ENCODE measurements at places on chromosomes 12 and 14. TPM values are rescaled to one million over a fixed set of nuclear protein-coding genes. Genes with fewer than 3 reads are reported as not detected.

CIT gene
- 6.1 TPM for total RNA-seq

NID2 gene
- not detected for total RNA-seq

- peak overlapping the region; percentile 98 for H3K27ac ChIP-seq
- H3K4me1 ChIP-seq: peaks cover 97% of the 10 kb centered on the region
- H3K27me3 ChIP-seq: no peaks in the 10 kb centered on the region
- H3K4me3 ChIP-seq: peak overlapping the region; percentile 88
Observed at GRCh38 chr12:6958609-6959057, 7.5 kb downstream of the PTPN6 start.

DNA sequence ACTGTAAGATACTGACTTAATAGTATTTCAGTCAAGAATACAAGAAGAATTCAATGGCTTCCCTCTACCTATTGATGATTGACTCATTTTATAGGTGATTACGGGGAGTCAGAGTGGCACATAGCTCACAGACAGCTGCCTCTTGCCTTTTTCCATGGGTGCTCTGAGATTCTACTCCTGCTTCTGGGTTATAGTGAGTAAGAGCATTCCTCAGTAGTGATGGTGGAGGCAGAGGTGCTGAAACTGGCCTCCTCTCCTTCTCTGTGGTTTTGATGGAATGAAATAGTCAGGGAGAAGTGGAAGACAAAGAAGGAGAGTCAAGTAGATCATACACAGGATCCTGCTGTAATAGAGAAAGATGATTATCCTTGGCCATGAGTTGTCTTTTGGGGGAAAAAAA, 438.2 kb upstream of the FAR2 start:
- H3K36me3 ChIP-seq: no peaks in the 10 kb centered on the region
- no peaks in the 10 kb centered on the region for H3K4me1 ChIP-seq
- no peak overlapping the region for H3K27ac ChIP-seq
- H3K27me3 ChIP-seq: no peaks in the 10 kb centered on the region
- no peak overlapping the region for H3K4me3 ChIP-seq
- DNase-seq: no peak

GRCh38 chr12:93197067-93197593, 180.6 kb upstream of the NUDT4 start:
- no peak overlapping the region for H3K4me3 ChIP-seq
- DNase-seq: no peak
- no peak overlapping the region for H3K27ac ChIP-seq
- no peaks in the 10 kb centered on the region for H3K36me3 ChIP-seq
- H3K4me1 ChIP-seq: no peaks in the 10 kb centered on the region
- H3K27me3 ChIP-seq: no peaks in the 10 kb centered on the region

GRCh38 chr14:61653507-61653906, 41.8 kb upstream of the HIF1A start:
- no peak overlapping the region for H3K4me3 ChIP-seq
- H3K27me3 ChIP-seq: no peaks in the 10 kb centered on the region
- H3K4me1 ChIP-seq: peaks cover 28% of the 10 kb centered on the region
- H3K27ac ChIP-seq: no peak overlapping the region
- H3K36me3 ChIP-seq: no peaks in the 10 kb centered on the region

- no peaks in the 10 kb centered on the region for H3K4me1 ChIP-seq
- DNase-seq: no peak
- H3K36me3 ChIP-seq: no peaks in the 10 kb centered on the region
- H3K4me3 ChIP-seq: no peak overlapping the region
Observed at GRCh38 chr14:80315681-80316080, 104.4 kb upstream of the DIO2 start.

DNA sequence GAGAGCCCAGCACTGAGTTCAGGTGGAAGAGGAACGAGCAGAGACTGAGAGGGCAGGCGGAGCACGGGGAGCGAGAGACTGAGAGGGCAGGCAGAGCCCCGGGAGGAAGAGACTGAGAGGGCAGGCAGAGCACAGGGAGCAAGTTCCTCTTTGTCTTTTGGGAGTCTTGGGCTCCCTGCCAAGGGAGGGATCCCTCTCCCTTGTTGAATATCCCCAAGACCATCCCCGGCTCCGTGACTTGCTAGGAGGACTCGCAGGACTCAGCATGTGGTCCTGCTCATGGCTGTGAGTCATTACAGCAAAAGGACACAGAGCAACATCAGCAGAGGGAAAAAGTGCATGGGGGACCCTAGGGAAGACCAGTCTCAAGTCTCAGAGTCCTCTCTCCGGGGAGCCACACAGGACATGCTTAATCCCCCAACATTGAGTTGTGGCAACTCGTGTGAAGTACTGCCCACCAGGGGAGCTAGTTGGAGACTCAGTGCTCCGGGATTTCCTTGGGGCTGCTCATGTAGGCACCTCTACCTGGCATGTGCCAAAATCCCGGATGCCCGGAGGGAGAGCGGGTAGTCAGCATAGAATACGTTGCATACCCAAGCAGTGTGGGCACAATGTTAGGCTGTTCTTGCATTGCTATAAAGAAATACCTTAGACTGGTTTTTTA, 81.0 kb downstream of the CCDC92 start:
- H3K27ac ChIP-seq: no peak overlapping the region
- no peak for DNase-seq
- H3K36me3 ChIP-seq: no peaks in the 10 kb centered on the region
- H3K4me1 ChIP-seq: no peaks in the 10 kb centered on the region
- peaks cover 5% of the 10 kb centered on the region for H3K27me3 ChIP-seq
- H3K4me3 ChIP-seq: no peak overlapping the region

DNA sequence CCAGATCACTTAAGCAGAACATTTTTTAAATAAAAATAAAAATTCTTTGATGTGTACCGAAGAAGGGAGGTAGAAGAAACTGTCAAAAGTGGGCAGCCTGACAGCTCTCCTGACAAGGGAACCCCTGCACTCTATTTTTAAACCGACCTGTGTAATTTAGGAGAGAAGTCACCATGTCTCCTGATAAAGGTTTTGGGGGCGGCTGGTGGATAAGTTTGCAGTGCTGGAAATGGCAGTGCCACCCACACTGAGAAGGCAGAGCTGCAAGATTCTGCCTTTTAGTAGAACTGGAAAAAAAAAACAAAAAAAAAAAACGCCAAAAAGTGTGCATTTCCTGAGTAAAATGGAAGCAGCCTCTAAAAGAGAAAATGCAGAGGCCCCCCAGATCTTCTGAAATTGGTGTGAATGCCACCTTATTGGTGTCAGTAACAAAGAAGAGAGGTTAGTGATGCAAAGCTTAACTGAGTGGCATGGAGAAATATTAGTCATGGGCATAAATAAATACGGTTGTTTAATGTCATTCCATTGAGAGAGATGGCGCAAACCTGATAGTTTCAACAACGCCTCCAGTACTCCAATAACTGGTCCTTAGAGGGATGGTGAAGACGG, 24.7 kb downstream of the DUSP6 start:
- peaks cover 2% of the 10 kb centered on the region for H3K27me3 ChIP-seq
- no peak overlapping the region for H3K4me3 ChIP-seq
- peaks cover 5% of the 10 kb centered on the region for H3K4me1 ChIP-seq
- DNase-seq: no peak

GRCh38 chr14:22561661-22562579, 27.1 kb downstream of the DAD1 start:
- no peaks in the 10 kb centered on the region for H3K27me3 ChIP-seq
- H3K4me1 ChIP-seq: peaks cover 94% of the 10 kb centered on the region
- peak overlapping the region; percentile 55 for H3K4me3 ChIP-seq
- H3K27ac ChIP-seq: peak overlapping the region; percentile 91

DNA sequence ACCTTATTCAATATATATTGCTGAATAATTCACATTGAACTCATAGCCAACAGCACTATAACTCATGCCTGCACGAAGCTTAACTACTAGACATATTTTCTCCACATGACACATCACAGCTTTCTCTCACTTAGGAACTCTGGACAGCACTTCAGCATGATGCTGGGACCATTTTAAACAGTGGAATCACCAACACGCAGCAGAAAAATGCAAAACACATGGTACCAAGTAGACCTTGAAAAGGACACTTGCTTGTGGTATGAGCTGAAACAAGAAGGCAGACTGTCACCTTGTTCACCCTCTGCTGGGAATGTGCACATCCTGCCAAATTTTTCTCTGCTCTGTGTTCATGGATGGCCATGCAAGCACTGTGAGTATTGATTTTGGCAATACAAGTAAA, 34.8 kb upstream of the CD9 start:
- peaks cover 2% of the 10 kb centered on the region for H3K27me3 ChIP-seq
- H3K36me3 ChIP-seq: no peaks in the 10 kb centered on the region
- H3K4me1 ChIP-seq: peaks cover 13% of the 10 kb centered on the region
- DNase-seq: no peak
- H3K4me3 ChIP-seq: no peak overlapping the region
- H3K27ac ChIP-seq: no peak overlapping the region

IFNG-AS1 gene
- total RNA-seq: 3.2 TPM

DNA sequence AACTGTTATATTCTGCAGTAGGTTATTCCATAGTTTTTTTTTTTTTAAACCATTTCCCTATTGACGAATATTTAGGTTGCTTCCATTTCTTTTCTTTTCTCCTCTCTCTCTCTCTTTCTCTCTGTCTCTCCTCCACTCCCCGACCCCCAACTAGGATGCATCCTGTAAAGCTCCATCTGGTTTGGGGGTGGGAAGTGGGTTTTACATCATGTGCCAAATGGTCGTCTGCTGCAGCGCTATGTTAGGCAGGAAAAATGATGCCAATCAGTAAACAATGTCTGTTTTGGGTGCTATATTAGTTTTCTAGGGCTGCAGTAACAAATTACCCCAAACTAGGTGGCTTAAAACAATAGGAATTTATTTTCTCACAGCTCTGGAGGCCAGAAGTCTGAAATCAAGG, 465.0 kb downstream of the AACS start:
- no peak for DNase-seq
- no peak overlapping the region for H3K27ac ChIP-seq
- peaks cover 15% of the 10 kb centered on the region for H3K27me3 ChIP-seq
- no peaks in the 10 kb centered on the region for H3K36me3 ChIP-seq
- no peak overlapping the region for H3K4me3 ChIP-seq

DNA sequence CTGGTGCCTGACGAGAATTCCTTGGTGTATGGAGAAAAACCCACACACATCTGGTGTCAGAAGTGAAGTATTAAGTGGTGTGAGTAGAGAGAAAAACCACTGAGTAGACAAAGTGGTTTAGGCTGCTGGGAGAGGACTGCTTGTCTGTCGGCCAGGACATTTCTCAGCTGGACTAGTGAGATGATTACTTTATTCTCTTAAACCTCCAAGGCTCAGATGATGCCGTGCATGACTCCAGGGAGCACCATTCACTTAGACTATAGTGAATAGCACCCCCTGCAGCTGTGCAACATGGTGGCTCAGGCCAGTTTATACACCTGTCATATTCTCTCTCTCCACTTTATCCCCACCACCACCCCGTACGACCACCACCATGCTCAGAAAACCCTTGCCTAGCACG, 28.5 kb upstream of the NFYB start:
- H3K4me1 ChIP-seq: no peaks in the 10 kb centered on the region
- peaks cover 10% of the 10 kb centered on the region for H3K27me3 ChIP-seq
- no peak overlapping the region for H3K4me3 ChIP-seq

DNA sequence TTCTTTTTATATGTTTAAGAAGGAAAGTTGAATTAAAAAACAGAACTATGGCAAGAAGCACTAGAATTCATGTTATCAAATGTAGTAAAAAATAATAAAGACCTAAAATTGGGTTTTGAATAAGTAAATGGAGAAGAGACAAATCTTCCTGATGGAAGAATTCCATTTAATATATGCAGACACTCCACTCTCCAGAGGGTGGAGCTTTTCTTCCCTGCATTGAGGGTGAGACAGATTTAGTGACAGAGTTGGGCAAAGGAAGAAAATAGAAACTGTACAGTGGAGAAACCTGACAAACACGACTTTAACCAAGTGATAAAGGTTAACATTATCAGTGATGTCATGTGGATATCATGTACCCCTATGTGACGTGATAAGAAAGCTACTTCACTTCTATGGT, 217.6 kb downstream of the PRKD1 start:
- no peak for DNase-seq
- H3K36me3 ChIP-seq: no peaks in the 10 kb centered on the region
- no peaks in the 10 kb centered on the region for H3K27me3 ChIP-seq
- no peaks in the 10 kb centered on the region for H3K4me1 ChIP-seq

OR9K2 gene
- total RNA-seq: not detected

- no peaks in the 10 kb centered on the region for H3K4me1 ChIP-seq
- no peaks in the 10 kb centered on the region for H3K36me3 ChIP-seq
- peaks cover 4% of the 10 kb centered on the region for H3K27me3 ChIP-seq
- H3K4me3 ChIP-seq: no peak overlapping the region
Observed at GRCh38 chr12:51642286-51642685, 51.3 kb downstream of the SCN8A start.

SPIC gene
- total RNA-seq: 0.37 TPM

Data from activated B cell treated with CpG ODN at 0.5 μM for 24 hours (primary cell).